ENCODE measurements at places on chromosomes 4 and X. TPM values are rescaled to one million over a fixed set of nuclear protein-coding genes. Genes with fewer than 3 reads are reported as not detected.

GRCh38 chr4:182022909-182023308, 220.3 kb upstream of the TENM3 start:
- DNase-seq = no peak

DNA sequence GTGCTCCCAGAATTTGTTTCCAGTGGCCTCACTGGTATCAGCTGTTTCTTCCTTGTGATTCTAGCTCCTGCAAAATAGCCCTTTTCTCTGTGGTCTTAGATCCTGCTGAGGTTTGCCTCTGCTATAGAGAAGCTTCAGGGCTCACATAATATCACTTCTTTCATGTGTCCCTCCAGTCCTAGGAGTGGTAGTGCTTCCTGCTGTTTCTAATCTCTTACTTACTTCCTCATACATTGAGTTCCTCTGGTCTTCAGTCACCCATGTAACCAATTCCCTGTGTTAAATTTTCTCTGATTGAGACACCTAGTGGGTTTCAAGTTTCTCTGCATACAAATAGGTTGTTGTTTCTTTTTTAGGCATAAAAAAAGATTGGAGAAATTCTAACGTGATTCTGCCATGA, 1567.9 kb downstream of the ARAP2 start:
- no peak for DNase-seq

DNA sequence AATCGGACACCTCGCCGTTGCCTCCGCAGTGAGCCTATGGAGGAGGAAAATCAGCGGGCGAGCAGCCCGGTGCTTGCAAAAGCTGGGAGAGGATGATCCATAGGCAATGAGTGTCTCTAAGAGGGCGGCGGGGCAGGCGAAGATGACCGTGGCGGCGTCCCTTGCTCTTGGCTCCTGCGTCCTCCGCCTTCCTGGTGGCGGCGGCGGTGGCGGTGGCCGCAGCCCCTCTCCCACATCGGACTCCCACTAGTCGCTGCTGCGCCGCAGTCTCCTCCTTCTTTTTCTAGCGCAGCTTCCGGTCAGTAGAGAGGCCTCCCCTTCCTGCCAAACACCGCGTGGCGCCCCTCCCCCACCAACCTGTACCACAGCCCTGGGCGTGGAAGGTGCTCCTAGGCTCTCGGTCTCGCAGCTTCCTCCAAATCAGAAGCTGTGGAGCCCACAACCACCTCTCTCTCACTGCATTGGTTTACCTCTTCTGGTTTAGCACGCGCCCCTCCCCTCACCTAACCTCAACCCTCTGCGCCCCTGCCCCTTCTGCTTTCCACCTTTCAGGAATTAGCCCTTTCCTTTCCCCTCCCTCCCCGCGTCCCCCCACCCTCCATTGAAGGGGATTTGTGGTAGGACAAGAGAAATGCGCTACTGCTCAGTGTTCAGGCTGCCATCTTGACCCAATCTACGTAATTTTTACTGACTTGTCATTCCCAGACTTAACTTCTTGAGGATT, at the start of gene SPIN3:
TSS of gene SPIN3 (minus strand) at position 271 of the 724 bp plus-strand sequence. CDS start 594 bp downstream, outside the sequence.
- peak; percentile 83 for DNase-seq

GRCh38 chr4:109359040-109359646, 56.7 kb upstream of the COL25A1 start:
- DNase-seq = no peak

DNA sequence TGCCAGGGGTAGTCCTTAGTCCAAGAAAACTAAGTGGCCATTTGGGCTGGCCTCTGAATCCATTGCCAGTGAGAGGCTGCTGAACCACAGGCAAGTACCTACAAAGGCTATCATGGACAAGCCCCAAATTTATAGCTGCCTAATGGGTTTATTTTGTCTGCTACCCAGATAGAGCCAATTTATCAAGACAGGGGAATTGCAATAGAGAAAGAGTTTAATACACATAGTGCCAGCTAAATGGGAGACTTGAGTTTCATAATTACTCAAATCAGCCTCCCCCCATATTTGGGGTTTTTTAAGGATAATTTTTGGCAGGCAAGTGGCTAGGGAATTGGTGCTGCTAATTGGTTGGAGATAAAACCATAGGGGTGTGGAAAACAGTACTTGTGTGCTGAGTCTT, 73.1 kb upstream of the BMP2K start:
- DNase-seq = no peak

The DMRTC1 gene
- 0.20 TPM for total RNA-seq

DNA sequence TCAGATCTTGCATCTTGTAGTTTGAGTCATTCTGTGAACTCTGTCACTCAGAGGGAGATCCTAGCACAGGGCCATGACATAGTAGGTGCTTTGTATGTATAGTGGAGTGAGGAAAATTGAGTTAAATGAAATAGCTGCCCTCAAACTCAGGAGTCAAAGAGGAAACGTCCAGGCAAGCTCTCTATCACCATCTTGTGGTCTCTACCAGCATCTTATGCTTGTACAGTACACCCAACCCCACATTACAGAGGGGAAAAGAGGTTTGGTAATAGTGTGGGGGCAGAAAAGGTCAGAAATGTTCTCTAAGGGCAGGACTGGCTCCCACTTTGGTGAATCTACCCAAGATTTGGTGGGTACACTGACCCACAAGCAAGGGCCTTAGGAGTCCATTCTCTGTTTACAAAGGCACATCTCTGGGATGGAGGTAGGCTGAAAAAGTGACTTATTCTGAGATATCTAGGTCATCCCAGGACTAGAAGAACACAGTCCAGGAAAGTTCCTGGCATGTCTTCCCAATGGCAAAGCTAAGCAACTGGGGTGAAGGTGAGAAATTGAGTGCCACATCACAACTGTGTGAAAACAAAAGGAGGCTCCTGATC, 131.8 kb downstream of the OR13H1 start:
- no peak for DNase-seq

- DNase-seq = no peak
These were observed 186.5 kb upstream of the NRK start for GRCh38 chrX:105635794-105636193.

GRCh38 chrX:117987373-117987772, 129.2 kb downstream of the KLHL13 start:
- DNase-seq = no peak

DNA sequence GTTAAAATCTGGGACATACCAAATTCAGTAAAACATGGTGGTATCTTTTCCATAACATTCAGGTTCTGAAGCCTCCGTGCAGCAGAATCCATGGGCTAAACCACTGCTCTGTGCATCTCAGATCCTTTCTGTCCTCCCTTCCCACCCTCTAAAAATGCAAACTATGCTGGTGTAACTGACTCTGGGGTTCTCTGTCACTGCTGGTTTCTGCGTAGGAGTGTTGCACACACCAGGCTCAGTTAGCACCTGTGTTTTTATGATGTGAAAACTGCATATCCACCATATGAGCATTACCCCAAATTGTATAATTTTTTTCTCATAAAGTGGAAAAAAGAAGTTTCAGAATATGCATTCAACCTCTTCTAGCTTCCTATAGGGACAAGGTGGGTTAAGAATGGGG, 22.4 kb upstream of the IL21 start:
- DNase-seq = no peak

The NDP gene
- not detected for total RNA-seq

- peak; percentile 89 for DNase-seq
These were observed 16.7 kb downstream of the BLOC1S4 start for GRCh38 chr4:6732441-6733357.

GRCh38 chr4:118787844-118788380, 48.0 kb downstream of the SEC24D start:
- DNase-seq = no peak

GRCh38 chr4:8646296-8647093, 53.9 kb downstream of the CPZ start:
- DNase-seq = peak; percentile 62

GRCh38 chrX:111098874-111099273, 2.9 kb downstream of the PAK3 start:
- peak; percentile 78 for DNase-seq

DNA sequence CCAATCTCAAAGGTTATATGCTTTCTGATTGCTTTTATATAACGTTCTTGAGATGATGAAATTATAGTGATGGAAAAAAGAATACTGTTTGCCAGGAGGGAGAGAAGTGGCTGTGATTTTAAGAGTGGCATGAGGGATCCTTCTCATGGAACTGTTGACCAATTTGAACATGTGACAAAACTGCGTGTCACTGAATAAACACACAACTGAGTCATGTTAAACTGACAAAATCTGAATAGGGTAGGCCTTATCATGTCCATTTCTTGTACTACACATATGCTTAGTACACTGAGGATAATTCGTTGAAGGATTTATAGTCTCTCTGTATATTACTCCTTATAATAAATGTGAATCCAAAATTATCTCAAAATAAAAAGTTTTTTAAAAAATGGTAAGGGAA, 22.2 kb upstream of the HSPA4L start:
- DNase-seq = no peak

DNA sequence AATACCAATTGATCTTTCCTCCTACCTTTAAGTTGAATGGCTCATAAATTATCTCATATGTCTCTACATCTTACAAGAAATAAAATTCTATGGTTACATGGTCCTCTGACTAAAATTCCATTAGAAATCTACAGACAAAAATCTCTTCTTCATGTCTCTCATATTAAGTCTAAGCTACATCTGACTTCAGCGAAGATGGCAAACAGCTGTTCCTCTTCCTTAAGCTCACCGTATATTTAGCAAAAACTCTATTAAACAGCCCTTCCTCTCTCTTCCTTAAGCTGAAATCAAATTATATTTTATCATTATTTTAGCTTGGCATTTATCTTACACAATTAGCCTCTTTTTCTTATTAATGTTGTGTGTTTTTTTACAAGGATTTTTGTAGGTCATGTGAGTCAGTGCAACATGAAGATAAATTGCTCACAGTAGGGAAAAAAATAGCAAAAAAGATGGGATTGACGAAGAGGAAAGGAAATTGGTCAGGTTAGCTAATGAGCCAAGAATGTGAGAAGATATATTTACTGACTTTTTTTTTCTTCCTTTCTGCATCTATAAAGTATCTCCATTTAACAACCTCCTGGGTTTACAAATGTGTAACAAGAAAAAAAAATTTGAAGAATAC, 2412.8 kb downstream of the ARAP2 start:
- DNase-seq = no peak

The ALB gene
- not detected for total RNA-seq

- DNase-seq = no peak
These were observed 391.1 kb downstream of the STIM2 start for GRCh38 chr4:27251771-27252170.

DNA sequence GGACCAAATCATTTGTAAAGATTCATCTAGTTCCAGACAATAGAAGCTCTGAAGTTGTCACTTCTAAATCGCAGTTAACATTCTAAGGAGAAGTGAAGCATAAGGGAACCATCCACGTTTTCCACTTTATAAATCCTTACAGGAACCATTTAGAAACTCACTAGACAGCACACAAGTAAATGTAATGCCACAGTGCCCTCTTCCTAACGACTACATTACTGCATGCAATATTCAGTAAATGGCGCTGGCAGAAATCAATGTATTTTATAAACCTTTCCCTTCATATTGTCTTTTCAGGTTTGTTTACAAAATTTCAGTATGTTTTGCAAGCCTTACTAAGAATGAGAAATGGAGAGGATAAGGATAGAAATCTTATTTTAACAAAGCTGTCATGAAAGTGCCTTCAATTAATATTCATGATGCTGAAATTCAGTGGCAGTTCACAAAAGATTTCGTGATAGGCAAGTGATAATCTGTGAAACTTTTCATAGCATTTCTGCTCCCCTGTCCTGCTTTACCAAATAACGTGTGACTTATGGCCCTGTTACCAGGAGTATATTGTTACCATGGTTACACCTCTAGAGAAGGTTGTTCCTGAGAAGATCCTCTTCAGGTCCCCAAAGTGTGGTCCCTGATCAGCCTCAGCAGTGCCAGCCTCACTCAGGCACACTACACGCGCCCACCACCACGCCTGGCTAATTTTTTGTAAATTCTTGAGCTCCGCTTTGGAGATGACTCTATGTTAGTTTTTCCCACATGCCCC, 54.2 kb downstream of the TMA16 start:
- no peak for DNase-seq

The IRS4 gene
- not detected for total RNA-seq

Measured in left lung (tissue), 14 donors.